ENCODE measurements at places on chromosomes 4 and X.

- no peak for DNase-seq
Measured at GRCh38 chr4:115780835-115781234, 667.4 kb upstream of the NDST4 start.

DNA sequence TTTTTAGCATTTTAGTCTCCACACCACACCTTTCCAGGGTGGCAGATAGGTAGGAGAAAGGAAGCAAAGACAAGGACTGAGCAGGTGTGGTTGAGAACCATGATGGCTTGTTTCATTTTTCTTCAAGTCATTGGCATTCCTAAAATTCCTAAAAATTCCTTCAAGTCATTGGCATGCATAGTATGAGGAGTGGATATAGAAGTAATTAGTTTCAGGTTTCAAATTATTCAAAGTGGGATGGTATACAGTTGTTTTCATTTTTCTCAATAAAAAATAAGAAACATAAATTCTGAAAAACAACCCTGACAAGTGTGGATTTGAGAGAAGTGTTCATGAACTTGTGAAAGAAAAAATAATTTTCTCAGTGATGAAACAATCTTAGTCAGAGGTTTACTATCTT, 22.3 kb upstream of the HERC3 start:
- peak; percentile 31 for DNase-seq

DNA sequence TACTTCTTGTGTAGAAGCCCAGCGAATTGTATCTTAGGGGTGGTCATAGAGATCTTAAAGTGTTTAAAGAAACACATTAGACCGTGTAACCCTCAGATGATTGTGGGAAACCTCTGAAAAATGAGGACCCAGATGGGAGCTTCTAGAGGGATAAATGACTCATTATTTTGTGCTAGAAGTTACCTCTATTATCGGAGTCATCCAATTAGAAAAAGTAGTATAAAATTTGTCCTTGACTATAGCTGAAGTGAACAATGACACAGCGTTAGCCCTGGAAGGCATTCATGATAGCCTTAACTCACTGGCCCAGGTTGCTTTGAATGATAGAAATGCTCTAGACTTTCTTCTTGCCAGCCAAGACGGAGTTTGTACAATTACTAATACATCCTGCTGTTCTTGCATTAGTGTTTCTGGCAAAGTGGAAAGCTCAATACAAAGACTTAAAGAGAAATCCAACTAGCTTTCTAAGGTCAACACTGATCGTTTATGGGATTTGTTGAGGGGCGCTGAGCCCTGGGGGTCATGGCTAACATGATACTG, 178.9 kb upstream of the VEGFC start:
- DNase-seq = no peak

- no peak for DNase-seq
Measured at GRCh38 chrX:124534536-124534935, 188.2 kb downstream of the SH2D1A start.

GRCh38 chr4:182448281-182449151, 205.3 kb downstream of the TENM3 start:
- peak; percentile 96 for DNase-seq

DNA sequence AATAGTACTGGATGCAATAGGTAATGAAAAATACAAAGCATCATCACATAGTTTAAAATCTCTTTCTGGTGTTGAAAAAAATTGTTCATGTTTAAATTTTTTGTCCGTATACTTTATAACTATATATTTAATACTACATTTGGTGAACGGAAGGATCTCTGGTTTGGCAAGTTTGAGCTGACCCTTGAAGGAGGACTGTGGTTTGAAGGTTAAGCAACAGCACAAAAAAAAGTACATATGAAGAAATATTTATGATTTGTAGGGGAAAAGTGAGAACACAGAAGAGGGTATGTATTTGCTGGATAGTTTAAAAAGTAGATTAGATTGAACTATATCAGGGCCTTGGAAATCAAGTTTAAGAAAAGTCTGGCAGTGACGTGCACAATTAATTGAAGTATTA, 13.3 kb downstream of the SRP72 start:
- no peak for DNase-seq

GRCh38 chrX:120271218-120271617, 20.6 kb downstream of the ZBTB33 start:
- no peak for DNase-seq

- DNase-seq = no peak
Measured at GRCh38 chrX:50711907-50712306, 102.1 kb downstream of the SHROOM4 start.

DNA sequence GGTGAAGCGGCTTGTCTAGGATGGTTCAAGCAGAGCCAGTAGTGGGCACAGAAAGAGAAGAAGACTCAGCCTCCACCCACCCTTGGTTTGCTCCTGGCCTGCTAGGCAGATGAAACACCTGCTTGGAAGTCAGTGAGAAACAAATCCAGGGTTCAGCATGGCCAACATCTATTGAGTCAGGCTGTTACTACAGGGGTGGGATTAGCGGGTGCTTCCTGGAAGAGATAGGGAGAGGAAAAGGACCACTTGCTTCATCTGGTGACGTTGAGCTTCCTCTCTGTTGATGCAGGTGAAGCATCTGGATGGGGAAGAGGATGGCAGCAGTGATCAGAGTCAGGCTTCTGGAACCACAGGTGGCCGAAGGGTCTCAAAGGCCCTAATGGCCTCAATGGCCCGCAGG, 3.0 kb downstream of the MAGED2 start:
- no peak for DNase-seq

GRCh38 chr4:5615496-5616075, 92.8 kb downstream of the EVC2 start:
- DNase-seq = no peak

GRCh38 chr4:57309658-57310057, 199.5 kb upstream of the IGFBP7 start:
- no peak for DNase-seq

- DNase-seq = no peak
Measured at GRCh38 chr4:146674829-146675570, 36.3 kb downstream of the POU4F2 start.

GRCh38 chr4:125750828-125751466, 436.2 kb downstream of the FAT4 start:
- peak; percentile 43 for DNase-seq

DNA sequence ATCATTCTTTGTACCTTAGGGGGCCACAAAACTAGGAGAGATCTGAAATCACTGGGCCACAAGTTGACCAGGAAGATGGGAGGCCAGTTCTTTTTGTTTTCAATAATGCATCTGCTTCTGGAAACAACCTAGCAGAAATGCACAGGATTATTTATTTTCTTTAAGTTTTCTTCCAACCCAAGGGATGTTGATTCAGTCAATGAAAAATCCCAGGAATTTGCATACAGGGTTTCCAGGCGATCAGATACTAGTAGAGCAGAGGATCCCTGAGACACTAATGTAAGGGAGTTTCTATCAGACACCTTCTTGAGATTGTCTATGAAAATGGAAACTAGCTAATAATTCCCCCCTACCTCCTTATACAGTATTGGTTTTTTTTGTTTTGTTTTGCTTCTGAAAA, 7.4 kb downstream of the ATOH1 start:
- no peak for DNase-seq

DNA sequence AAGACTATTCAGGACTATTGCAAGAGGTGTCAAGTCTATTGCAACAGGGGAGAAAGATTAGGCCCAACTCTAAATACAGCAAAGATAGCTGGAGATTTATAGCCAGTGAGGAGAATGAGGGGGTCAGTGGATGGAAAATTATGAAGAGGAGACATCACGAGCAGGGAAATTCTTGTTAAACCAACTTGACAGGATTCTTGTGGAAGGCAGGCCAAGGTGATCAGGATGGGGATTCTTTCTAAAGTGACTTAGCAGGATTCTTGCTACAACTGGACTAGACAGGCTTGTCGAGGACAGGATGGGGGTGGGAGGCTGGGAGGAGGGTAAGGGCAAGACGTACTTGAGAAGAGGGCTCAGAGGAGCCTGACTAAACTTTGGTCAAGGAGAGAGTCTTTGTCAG, 89.0 kb downstream of the PHEX start:
- DNase-seq = no peak

DNA sequence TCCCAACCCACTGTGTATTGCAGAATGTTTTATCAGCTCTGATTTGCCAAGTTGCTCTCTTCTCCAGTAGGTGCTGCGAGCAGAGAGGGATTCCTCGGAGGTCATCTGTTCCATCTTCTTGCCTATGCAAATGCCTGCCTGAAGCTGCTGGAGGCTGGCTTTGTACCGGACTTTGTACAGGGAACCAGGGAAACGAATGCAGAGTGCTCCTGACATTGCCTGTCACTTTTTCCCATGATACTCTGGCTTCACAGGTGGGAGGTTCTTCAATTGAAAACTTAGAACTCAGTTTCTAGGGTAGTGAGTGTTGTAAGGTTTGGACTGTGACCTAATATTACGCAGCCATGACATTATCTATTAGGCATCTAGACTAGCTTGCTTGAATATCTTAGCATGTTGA, 24.9 kb downstream of the AR start:
- DNase-seq = no peak

- DNase-seq = no peak
Measured at GRCh38 chr4:185637163-185637875, 102.0 kb upstream of the PDLIM3 start.

DNA sequence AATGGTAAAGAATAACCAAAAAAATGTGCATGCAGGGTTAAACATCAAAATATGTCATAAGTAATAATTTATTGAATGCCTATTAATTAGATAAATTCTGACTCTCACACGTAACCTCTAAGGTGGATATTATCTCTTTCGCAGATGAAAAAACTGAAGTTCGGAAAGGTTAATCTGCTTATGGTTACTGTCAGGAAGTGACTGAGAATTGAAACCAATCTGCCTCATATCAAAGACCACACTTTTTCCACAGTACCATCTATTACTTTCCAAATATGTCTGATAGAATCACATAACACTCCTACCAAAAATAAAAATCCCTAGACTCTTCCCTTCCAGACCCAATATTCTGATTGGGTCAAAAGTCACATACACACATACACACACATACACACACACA, 6.2 kb downstream of the CHIC2 start:
- DNase-seq = no peak

DNA sequence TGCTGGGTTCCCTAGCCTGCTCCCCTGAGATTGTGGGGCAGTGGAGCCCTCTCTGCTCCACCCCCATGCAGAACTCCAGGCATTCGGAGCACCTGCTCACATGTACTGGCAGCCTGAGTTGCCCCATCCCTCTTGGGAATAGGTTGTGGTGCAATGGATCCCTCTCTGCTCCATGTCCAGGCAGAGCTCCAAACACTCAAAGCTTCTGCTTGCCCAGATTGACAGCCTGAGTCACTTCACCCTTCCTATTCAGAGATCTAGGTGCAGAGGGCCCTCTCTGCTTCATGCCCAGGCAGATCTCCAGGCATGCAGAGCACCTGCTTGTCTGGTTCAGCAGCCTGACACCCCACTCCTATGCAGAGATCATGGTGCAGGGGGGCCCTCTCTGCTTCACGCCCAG, 18.6 kb upstream of the TEX13B start:
- DNase-seq = no peak

DNA sequence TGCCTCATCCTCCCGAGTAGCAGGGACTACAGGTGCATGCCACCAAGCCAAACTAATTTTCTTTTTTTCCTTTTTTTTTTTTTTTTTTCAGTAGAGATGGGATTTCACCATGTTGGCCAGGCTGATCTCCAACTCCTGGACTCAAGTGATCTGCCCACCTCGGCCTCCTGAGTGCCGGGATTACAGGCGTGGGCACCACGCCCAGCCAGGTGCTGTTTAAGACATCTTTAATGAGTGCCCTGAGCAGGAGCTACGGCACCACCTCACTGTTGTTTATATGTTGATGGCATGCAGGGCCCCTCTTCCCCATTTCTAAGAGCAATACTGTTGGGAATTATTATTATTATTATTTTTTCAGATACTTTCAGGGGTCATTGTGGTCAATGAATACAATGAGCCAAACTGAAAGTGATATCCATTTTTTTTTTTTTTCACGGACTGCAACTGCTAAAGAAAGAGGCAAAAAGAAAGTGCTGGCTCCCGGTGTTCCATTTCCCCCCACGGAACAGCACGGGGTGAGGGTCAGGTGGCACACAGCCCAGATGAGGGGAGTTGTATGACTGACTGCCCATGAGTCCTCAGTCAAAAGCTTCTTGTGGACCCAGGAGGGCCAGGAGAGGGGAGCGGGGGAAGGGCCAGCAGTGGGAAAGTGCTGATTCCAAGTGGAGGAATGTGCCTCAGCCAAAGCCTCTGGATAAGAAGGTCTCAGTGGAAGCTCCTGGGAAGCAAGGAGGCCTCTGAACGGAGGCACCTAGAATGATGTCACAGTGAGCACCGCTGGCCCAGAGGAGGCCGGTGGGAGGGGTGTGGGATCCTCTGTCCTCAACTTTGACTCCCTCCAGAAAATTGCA, 101.8 kb upstream of the HPF1 start:
- DNase-seq = no peak
